Bronchus fibroblast of lung (primary cell): ENCODE measurements at places on chromosomes 12 and 14. TPM values are rescaled to one million over a fixed set of nuclear protein-coding genes. Genes with fewer than 3 reads are reported as not detected.

Gene MIPOL1
- total RNA-seq: 5.6 and 7.6 TPM in 2 replicates

Gene EML5
- total RNA-seq: 0.89 TPM in 1 of 2 replicates, not detected in the other

Gene SLC25A47
- total RNA-seq: not detected in 2 replicates

Gene KCNJ8
- 1.6 and 2.2 TPM in 2 replicates for total RNA-seq

Gene CDKN3
- 126 and 140 TPM in 2 replicates for total RNA-seq

Gene NEUROD4
- not detected in 2 replicates for total RNA-seq

Gene CSRP2
- total RNA-seq: 54.9 and 63.9 TPM in 2 replicates

Gene DACT1
- total RNA-seq: 1.2 and 1.9 TPM in 2 replicates

Gene LMNTD1
- total RNA-seq: 0.30 TPM in 1 of 2 replicates, not detected in the other

Gene FGF23
- not detected in 2 replicates for total RNA-seq

Gene SIX1
- total RNA-seq: 48.8 and 50.4 TPM in 2 replicates
